HepG2 (cell line): ENCODE measurements at places on chromosomes 12 and 14.

- H3K4me3 ChIP-seq: no peak overlapping the region
- H3K27ac ChIP-seq: no peak overlapping the region
- H3K4me1 ChIP-seq: peaks cover 18% of the 10 kb centered on the region
- peaks cover under 1% of the 10 kb centered on the region; the same call in 1 of the 2 replicates for H3K27me3 ChIP-seq
- DNase-seq: no peak
Measured at GRCh38 chr12:13094367-13094766, 9.1 kb downstream of the GSG1 start.

DNA sequence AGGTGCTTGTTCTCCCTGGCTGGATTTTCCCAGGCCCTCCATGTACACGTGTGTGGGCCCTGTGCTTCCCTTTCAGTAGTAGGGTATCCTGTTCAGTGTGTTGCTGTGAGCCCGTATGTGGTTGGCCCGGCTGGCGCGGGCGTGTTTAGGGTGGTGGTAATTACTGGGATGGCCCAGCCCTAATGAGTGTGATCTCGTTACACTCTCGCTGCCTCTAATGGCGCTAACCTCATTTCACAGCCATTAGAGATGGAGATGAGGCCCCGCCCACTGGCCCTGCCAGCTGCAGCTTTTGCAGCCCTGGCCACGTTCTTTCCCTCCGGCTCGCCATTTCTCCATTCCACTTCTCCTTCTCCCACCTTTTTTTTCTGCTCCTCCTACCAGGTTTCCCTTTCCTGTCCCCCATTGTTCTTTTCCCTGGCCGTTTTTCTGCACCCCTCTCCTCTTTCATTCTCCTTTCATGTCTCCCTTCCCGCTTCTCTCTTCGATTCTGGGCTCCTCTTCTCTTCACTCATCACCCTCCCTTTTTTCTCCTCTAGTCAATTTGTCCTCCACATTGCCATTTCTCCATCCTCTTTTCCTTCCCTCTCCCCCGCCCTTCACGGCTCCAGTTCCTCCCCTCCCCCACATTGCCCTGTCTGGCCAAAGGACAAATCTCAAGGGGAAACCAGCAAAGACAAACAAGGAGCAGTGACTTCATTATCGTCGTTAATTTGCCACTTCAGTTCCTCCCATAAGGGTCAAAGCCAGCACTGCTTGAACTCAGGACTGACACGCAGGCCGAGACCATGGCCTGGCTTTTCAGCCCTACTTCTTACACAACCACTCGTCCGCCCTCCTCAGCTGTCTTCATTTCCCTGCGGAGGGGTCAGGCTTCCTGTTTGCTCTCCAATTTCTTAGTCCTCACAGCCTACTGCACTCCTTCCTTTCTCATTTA is 6.8 kb downstream of the ZFHX2 start:
- H3K4me3 ChIP-seq: no peak overlapping the region
- DNase-seq: no peak
- no peaks in the 10 kb centered on the region for H3K27me3 ChIP-seq
- H3K27ac ChIP-seq: no peak overlapping the region

DNA sequence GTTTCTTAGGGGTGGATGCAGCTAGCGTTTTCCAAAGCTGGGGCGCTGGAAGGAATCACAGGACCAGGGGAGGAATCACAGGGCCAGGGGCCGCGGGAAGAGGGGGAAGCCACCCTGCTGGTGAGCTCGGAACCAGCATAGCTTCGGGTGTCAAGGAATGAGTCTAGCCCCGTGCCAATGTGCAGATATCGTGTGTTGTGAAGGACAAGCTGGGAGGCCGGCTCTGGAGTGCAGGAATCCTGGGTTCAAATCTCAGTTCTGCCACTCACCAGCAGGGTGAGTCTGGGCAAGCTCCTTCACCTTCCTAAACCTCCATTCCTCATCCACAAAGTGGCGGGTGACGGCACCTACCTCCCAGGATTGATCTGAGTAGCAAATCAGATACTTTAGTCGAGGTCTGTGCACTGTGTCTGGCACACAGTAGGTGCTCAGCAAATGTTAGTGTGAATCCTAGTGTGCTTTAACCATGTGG is 53.6 kb upstream of the RIN3 start:
- H3K27ac ChIP-seq: no peak overlapping the region
- peaks cover 7% of the 10 kb centered on the region for H3K27me3 ChIP-seq
- no peak overlapping the region for H3K4me3 ChIP-seq
- 0 out of 2 replicates have a peak, but pooled peaks cover 5% of the 10 kb centered on the region for H3K4me1 ChIP-seq
- no peak for DNase-seq
- no peaks in the 10 kb centered on the region for H3K36me3 ChIP-seq

DNA sequence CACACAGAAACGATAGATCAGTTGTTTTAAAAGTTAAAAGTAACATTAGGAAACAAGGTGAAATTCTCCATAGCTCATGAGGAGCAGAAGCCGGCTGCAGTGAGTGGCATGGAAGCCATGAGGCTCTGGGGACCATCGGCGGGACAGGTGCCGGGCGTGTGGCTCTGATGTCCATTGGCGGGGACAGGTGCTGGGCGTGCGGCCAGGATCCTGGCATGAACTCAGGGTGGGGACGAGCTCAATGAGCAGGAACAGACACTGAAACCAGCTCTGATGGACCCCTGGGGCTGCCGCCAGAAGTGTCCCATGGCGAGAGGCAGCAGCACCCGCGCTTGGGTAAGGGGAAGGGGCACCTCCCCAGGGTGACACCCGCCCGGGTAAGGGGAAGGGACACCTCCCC is 75.1 kb downstream of the NOC4L start:
- no peaks in the 10 kb centered on the region for H3K36me3 ChIP-seq
- no peaks in the 10 kb centered on the region for H3K4me1 ChIP-seq
- H3K4me3 ChIP-seq: no peak overlapping the region

- no peaks in the 10 kb centered on the region for H3K36me3 ChIP-seq
- DNase-seq: no peak
- H3K27ac ChIP-seq: no peak overlapping the region
Measured at GRCh38 chr12:48422060-48422459, 50.3 kb upstream of the ANP32D start.

- H3K27me3 ChIP-seq: no peaks in the 10 kb centered on the region
- 0 out of 2 replicates have a peak, but pooled peaks cover 7% of the 10 kb centered on the region for H3K4me1 ChIP-seq
- no peak for DNase-seq
- H3K4me3 ChIP-seq: no peak overlapping the region
- no peaks in the 10 kb centered on the region for H3K36me3 ChIP-seq
Measured at GRCh38 chr14:75313294-75313693, 34.7 kb downstream of the FOS start.

DNA sequence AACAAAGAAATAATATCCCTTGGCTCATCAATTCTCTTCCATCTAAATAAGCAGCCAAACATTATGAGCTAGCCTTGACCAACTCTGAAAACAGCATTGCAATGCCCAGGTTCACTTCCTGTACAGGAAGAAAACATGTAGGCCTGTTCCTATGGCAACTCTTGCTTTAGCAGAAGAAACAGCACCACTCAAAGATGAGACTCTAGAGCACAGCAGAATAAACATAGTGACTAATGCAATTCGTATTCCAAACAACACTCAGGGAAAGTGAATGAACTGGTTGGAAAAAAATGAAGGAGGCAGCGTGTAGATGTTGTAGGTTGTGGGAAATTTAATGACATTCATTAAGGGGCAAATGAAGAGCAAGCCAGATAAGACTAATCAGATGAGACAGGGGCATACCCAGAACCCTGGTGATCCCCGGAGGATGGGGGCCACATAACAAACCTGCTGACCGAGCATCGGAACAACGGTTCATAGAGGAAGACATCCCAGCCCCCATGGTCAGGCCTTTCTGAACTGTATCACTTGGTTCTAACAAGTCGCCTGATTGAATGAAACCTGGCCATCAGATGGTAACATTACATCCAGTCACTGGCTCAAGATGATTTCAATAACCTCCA is 9.0 kb downstream of the ARHGDIB start:
- peaks cover 31% of the 10 kb centered on the region for H3K4me1 ChIP-seq
- no peaks in the 10 kb centered on the region for H3K27me3 ChIP-seq
- H3K27ac ChIP-seq: no peak overlapping the region
- no peaks in the 10 kb centered on the region for H3K36me3 ChIP-seq

DNA sequence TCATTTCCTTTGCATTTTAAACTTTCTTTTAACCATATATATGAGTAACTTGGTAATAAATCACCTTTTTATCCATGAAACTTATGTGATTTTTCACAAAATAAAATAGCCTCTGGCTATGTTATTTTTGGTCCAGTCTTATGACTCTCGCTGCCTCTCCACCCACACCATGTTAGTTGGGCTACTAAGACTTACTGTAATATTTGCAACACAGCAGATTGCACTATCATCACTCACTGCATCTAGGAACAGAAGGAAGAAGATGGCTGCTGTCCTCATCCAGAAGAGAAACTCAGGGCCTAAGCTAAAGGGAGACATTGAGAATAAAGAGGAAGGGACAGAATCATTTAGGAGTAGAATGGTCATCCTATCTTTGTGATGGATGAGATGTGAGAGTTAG is 12.6 kb upstream of the B4GALNT3 start:
- H3K4me3 ChIP-seq: no peak overlapping the region
- no peaks in the 10 kb centered on the region for H3K27me3 ChIP-seq
- no peaks in the 10 kb centered on the region for H3K4me1 ChIP-seq
- H3K27ac ChIP-seq: no peak overlapping the region
- DNase-seq: no peak
- H3K36me3 ChIP-seq: no peaks in the 10 kb centered on the region; the same call in 1 of the 2 replicates

GRCh38 chr14:23528555-23528954 is 23.0 kb downstream of the ZFHX2 start:
- no peak overlapping the region for H3K27ac ChIP-seq
- H3K4me1 ChIP-seq: no peaks in the 10 kb centered on the region
- H3K36me3 ChIP-seq: no peaks in the 10 kb centered on the region

GRCh38 chr12:120662879-120663278 is 22.5 kb downstream of the CABP1 start:
- no peaks in the 10 kb centered on the region for H3K36me3 ChIP-seq
- H3K4me3 ChIP-seq: no peak overlapping the region
- no peak overlapping the region for H3K27ac ChIP-seq
- no peak for DNase-seq
- peaks cover 15% of the 10 kb centered on the region; the same call in 1 of the 3 replicates for H3K27me3 ChIP-seq

- no peaks in the 10 kb centered on the region for H3K27me3 ChIP-seq
- no peaks in the 10 kb centered on the region for H3K4me1 ChIP-seq
- H3K27ac ChIP-seq: no peak overlapping the region
- DNase-seq: no peak
- no peaks in the 10 kb centered on the region for H3K36me3 ChIP-seq
- no peak overlapping the region for H3K4me3 ChIP-seq
Measured at GRCh38 chr14:84375235-84375634, 1154.7 kb upstream of the FLRT2 start.
